NCI-H510A (cell line): ENCODE measurements at places on chromosomes 3 and 15.

DNA sequence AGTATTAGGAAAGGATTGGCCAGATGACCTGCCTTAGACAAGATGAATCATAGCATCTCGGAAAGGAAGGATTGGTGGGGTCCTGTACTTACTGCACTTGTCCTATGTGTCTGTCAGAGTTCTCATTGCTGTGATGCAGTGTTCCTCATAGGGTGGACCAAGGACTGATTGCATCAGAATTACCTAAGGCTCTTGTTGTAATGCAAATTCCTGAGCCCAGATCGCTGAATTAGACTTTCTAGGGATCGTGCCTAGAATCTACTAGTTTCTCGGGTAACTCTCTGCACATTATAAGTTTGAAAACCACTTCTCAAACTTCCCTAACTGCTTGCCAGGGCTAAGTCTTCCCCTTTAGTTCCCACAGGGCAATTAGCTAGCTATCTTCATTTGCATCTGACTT is 74.9 kb upstream of the SKOR1 start:
- DNase-seq: no peak

- DNase-seq: no peak
Observed at GRCh38 chr3:146268535-146269219, 17.8 kb upstream of the PLSCR4 start.

- DNase-seq: no peak
Observed at GRCh38 chr3:144409319-144409718, 437.7 kb downstream of the DIPK2A start.

DNA sequence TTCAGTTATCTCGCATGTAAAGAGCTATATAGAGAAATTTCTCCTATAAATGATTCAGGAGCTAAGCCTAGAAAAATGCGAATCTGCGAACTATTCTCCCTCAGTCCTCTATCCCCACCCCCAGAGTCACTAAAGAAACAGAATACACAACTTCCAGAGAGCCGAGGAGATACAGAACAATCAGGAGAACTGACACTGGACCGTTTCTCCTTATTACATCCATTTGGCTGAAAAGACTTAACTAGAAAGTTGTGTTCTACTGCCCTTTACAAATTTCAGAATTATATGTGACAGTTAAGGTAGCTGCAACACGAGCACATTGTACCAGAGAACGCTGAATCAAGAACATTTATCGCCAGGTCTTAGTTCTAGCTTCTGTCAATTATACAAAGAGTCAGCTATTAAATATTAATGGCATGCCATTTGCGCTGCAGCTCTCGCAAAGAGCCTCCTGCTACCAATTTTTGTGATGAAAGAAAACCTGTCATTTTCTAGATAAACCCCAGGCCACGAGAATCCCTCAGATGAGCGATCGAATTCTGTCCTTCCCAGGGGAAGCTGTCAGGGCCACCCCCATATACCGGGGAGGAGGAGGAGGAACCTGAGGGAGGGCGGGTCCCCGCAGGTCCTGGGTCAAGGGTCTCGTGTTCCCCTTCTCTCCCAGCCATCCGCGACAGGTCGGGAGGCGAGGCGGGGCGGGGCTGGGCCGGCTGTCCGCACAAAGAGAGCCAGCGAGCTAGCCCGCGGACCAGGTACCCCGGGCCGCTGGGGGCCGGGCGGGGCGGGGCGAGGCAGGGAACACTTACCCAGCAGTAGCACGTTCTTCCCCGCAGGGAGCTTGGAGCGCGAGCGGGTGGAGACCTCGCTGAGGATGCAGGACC is 878 bp downstream of the DYNC1LI1 start:
- DNase-seq: peak; percentile 39

- DNase-seq: no peak
Observed at GRCh38 chr15:79400650-79401049, 31.5 kb upstream of the MINAR1 start.

DNA sequence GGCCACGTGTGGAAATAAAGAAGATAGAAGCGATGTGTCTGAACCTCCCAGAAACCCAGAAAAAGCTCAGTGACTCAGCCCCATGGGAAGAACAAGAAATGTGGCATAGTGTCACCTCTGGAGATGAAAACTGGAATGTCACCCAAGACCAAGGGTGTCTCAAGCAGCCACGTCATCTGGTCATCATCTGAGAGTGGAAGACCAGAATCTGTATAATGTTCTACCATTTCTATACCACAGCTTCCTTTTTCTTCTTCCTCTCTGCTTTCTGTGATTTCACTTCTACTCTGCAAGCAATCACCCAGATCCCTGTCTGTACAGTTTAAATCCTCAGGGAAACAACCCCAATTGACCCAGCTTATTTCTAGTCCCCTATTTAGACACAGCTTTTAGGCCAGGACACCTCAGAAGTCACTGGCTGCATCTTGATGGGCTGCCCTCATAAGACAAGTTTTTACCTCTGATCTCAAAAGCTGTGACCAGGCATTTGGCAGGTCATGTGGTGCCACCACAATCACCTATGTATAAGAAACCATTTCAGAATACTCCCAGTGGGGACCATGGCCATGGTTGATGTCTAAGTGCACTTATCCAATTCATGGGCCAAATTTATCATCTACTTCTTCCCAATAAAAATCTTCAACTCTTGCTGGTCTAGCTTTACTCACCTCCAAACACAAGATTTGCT is 278.5 kb upstream of the UMPS start:
- no peak for DNase-seq

DNA sequence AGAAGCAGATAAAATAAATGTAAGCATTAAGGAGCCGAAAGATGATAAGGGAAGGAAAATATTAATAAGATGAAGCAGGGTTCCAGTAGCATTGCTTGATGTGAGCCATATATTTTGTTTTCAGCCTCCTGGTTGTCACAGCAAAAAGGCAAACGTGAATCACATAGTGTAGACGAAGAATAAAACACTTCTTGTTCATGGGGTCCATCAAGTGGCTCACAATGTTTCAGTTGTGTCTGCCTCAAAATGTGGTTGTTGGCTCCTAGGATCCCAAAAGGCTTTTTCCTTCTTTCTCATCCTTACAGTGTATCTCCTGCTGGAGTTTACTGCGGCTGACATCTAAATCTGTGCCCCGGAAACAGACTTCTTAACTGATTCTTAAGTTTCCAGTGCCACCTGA is 195.1 kb downstream of the GHSR start:
- DNase-seq: no peak

DNA sequence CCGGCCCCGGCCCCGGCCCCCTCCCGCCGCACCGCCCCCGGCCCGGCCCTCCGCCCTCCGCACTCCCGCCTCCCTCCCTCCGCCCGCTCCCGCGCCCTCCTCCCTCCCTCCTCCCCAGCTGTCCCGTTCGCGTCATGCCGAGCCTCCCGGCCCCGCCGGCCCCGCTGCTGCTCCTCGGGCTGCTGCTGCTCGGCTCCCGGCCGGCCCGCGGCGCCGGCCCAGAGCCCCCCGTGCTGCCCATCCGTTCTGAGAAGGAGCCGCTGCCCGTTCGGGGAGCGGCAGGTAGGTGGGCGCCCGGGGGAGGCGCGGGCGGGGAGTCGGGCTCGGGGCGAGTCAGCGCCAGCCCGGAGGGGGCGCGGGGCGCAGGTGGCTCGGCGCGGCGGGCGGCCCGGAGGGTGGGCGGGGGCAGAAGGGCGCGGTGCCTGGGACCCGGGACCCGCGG is 352 bp downstream of the CHRD start:
- DNase-seq: peak; percentile 36

DNA sequence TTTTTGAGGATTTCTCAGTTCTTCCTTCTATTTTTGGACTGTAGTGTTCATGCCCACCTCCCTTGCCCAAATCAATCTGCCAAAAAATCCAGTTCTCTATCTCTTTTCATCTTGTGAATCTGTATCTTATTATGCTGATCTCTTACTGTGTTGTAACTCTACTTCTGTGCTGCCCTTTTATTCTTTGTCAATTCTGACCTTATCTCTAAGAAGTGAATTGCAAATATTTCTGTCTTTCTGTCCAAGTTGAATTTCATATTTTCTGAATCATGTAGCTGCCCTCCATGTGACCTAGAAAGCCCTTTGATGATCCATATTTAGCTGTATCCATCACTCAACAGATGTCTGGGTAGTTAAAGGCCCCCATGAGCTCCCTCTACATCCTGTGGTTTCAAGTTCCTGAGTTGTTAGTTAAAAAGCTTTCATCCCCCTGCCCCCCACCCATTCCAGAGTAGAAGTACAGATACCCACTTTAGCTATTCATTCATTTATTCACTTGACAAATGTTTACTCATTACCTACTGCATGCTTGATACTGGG is 33.6 kb upstream of the ETV5 start:
- DNase-seq: no peak

GRCh38 chr3:55190331-55190730 is 262.5 kb upstream of the LRTM1 start:
- no peak for DNase-seq

- no peak for DNase-seq
Observed at GRCh38 chr3:57949344-57949743, 58.9 kb upstream of the FLNB start.

DNA sequence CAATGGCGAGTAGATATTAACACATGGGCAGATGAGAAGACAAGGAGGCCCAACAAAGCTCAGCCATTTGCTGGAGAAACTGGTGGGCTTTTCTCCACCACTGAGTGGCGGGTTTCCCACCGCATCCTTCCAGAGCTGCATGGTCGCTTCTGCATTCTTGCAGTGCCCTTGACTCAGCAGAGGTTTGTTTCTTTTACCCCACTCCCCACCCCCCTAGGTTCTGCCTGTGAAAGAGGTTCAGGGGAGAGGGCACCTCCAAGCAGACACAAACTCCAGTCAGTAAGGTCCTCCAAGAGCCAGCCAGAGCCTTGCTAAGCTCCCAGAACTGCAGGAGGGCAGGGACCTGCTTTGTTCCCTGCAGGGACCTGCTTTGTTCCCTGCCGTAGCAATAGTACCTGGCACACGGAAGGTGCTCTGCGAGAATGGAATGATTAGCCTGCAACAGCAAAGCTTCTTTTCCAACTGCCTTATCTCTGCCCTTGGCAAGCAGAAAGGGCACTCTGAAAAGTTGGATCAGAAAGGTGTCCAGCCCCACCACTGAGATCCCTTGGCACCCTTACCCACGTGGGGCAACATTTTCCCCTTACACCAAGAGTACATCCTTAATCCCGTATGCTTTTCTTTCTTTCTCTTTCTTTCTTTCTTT is 1.4 kb downstream of the PAQR5 start:
- DNase-seq: no peak

- no peak for DNase-seq
Observed at GRCh38 chr3:169034401-169034800, 629.1 kb downstream of the MECOM start.

- no peak for DNase-seq
Observed at GRCh38 chr3:158508481-158508880, 62.5 kb upstream of the MLF1 start.

- DNase-seq: no peak
Observed at GRCh38 chr3:40073310-40074007, 236.0 kb upstream of the EIF1B start.
